ENCODE measurements at places on chromosomes 5 and 9. TPM values are rescaled to one million over a fixed set of nuclear protein-coding genes. Genes with fewer than 3 reads are reported as not detected.

The SPINK13 gene
- total RNA-seq, result not detected

The RABL6 gene
- total RNA-seq, result 118 TPM

The FOXD4L5 gene
- total RNA-seq, result 0.23 TPM

The GLDC gene
- total RNA-seq, result 0.58 TPM

The FAT2 gene
- total RNA-seq, result not detected

The PLAC8L1 gene
- total RNA-seq, result not detected

The ENG gene
- 22.9 TPM for total RNA-seq

The TRIM41 gene
- total RNA-seq, result 44.7 TPM

The C8G gene
- 1.4 TPM for total RNA-seq

The DOCK8 gene
- 389 TPM for total RNA-seq

The SPOUT1 gene
- total RNA-seq, result 77.3 TPM

The CBY3 gene
- 0.55 TPM for total RNA-seq

The ELAVL2 gene
- not detected for total RNA-seq

The LHX6 gene
- total RNA-seq, result not detected

The PAEP gene
- total RNA-seq, result not detected

The SEMA5A gene
- not detected for total RNA-seq

The CAVIN4 gene
- 0.16 TPM for total RNA-seq

The DOLK gene
- 8.7 TPM for total RNA-seq

DNA sequence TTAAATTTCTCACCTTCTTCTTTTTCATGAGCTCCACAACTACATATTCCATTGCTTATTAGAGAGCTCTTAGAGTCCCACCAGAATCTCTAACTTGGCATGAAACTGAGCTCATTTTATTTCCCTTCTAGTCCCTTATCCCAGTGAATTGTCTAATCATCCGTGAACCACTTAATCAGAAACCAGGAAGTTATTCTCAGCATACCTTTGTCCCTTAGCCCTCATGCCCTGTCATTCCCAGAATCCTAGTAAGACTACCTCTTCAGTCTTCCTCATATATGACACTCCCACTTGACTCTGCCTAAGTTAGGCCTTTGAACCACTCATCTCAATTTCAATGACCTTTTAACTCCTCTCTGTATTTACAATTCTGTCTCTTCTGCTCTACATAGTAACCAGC is 93.0 kb upstream of the PAPPA start:
- DNase-seq, result no peak

GRCh38 chr9:92414566-92414965 is 9.7 kb downstream of the OMD start:
- DNase-seq, result no peak

DNA sequence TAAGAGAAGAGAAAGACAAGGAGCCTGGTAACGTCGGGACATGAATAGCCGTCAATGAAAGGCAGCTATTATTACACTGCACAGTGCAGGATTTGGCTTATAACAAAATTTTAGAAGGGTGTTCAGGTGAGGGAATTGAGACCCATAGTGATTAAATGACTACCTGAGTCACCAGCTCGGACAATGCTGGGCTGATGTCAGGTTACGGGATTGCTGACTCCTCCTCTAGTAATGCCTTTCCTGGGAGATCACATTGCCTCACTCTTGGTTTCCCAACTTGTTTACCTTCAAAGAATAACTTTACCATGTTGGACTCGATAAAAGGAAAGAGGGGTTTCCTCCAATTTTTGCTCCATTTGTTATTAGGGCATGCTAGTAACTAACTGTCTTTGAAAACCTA is 132.6 kb downstream of the GHR start:
- no peak for DNase-seq

DNA sequence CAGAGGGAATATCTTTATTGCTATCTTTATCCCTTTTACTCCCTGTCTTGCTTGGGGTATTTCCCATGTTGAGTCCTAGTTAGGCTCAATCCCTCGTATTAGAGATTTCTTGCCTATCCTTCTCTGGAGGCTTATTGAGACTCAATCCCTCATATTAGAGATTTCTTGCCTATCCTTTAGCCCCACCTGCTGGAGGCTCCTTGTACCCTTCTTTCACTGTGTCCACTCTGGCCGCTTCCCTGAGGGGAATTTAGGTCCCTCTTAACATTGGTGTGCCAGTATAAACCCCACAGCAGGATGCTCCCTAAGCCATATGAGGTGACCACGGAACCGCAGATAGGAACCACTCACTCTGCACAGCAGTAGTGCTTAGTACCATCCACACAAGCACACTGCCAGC is 110.7 kb upstream of the MAMDC2 start:
- peak; percentile 22 for DNase-seq

DNA sequence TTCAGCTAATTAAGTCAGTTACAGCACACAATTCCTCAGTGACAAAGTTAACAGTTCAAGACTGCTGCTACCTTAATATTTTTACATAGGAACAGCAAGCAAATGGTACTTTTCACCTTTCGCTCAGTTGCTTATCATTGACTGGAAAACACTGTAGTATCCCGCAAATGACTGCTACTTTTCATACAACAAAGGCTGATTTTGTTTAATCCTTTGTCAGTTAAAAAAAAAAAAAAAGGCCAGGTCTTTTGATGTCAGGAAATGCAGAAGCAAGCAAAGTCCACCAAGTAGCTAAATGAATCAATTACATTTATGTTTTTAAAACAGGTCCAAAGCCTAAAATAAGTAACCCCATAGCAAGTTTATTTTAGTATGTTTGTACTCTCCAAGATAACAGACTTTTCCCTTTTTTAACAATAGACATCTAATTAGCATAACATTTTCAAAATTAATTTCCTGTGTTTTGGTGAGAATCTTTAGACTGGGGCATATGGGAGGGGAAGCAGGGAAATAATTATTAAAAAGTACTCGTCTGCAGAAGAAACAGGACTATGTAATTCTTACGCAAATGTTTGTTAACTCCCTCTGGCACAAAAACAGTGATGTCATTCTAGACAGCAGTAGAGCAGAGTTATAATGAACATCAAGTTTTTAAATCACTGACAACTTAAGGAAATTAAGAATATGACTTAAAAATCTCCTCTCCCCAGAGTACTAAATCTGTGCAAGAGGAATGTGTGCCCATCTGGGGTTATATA is 9.6 kb downstream of the PFDN1 start:
- no peak for DNase-seq

- no peak for DNase-seq
Observed at GRCh38 chr5:57517250-57517649, 34.6 kb upstream of the ACTBL2 start.

DNA sequence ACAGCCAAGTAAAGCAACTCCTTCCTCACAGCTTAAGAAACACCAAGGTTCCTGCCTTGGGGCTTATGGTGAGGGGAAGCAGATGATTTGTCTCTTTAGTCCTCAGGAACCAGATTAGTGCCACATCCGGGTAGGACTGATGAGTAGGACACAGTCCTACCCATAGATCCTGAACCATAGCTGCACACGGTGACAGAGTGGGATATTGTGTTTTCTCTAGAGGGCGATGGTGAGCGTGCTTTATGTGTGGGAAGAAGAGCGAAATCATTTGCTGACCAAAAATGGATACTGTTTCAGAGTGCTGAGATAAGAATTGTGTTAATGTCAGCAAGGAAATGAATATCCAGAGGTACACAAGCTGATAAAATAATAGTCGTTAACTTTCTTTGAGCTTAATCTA is 209.0 kb upstream of the FBXL7 start:
- no peak for DNase-seq

- no peak for DNase-seq
Observed at GRCh38 chr9:10921671-10922070, 308.9 kb upstream of the PTPRD start.

DNA sequence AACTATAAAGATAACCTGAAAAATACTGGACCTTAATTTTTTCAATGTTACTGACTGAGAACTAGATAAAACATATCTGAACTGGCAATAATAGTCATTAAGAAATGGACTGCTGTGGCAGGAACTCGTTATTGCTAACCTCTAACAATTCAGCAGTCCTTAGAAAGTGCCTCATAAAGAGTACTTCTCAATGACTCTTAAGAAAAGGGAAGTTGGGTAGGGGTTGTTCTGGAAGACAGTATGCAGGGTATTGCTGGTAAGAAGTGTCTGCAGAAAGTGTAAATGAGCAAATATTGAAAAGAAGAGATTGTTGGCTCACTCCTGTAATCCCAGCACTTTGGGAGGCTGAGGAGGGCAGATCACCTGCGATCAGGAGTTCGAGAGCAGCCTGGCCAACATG is 27.9 kb downstream of the FOXD1 start:
- no peak for DNase-seq

DNA sequence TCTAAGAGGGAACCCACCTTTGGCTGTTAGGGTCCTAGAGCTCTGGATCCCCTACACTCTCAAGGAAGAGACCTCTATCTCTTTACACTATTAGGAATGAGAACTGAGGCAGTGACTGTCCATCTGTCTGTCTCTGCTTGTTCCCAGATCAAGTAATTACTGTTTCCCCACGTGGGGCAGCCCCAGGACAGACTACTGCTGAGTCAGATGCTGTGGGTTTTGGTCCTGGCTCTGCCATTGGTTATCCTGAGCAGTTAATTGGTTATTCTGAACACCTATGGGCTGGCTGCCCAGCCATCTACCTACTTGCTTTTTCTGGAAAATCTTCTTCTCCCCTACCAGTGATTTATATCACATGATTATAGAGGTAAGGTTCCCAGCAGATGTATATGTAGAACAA is 33.3 kb downstream of the FBXO10 start:
- no peak for DNase-seq

DNA sequence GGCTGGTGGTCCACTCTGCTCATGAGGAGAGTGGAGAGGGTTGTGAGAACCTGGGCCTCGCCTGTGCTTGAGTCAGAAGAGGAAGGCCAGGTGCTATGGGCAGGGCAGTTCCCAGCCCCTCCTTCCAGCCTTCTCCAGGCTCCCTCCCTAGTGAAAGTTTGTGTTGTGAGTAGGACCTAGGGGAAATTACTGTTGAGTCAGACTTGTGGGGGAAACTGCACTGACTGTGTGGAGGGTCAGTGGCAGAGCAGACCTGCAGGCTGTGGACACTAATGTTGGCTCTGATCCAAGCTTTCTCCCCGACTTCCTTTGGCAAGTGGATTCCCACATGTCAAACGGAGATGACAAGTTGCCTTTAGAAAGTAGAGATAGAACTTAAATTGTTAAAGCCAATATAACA is 102.6 kb downstream of the ARHGAP26 start:
- no peak for DNase-seq

DNA sequence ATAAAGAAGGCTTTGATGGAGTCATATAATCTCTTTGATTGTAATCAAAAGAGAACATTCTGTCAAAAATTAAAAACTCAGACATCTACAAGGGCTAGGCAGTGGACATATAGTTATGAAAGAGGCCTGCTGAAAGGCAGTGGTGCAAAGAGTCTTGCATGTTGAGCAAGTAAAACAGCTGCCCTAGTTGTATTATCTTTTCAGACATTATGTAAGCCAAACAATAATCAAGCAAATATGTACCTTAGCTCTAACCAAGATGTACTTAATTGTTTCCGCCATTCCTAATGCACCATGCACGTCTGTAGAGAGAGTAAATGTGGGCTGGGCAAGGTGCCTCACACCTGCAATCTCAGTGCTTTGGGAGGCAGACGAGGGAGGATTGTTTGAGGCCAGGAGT is 14.3 kb downstream of the GAPT start:
- DNase-seq, result no peak

DNA sequence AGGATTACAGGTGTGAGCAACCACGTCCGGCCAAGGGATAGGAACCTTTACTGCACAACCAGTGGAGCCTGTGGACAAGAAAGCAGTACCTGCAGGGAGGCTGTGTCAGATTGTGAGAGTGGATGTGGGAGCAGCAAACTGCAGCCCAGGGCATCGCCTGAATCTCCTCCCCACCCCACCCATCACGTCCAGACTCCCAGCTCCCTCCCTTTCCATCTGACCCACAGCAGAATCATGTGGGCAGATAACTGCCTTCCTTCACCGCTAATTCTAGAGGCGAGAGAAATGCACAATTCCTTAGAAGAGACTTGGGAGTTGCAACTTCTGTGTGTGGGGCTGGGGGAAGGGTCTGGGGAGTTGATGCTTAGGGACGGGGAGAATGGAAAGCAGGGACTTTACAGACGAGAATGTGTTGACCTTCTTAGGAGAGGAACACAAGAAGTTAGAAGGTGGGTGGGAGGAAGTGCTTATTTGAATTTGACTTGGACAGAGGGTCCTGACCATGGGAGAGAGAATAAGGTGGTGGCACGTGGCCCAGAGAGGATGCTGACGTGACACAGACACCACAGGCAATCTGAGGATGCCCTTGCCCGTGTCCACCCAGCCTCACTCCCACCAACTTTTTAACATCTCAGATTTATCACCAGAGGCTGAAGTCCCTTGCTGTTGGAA is 4.5 kb upstream of the LCP2 start:
- no peak for DNase-seq

GRCh38 chr5:72372923-72373322 is 52.8 kb downstream of the PTCD2 start:
- no peak for DNase-seq
